ENCODE measurements at places on chromosomes 3 and 15.

DNA sequence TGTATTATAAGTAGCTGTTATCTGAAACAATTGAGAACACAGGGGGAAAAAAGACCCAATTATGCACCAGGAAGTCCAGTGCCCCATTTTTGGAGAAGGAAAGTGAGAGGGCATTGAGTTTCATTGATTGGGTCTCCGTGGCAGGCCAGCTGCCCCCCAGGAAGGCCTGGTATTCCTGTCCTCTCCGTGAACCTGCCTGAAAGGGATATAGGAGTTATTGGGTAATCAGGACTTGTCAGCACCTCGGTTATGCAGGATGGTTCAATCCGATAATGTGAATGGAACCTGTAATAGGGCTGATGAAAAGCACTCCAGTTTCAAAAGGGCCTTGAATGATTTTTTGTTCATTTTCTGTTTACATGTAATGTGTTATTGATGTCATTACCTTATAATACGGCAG, 122.0 kb upstream of the RARB start:
- DNase-seq = no peak

- no peak for DNase-seq
These were observed 34.1 kb downstream of the CCDC191 start for GRCh38 chr3:114022145-114022802.

- no peak for DNase-seq
These were observed 55.0 kb downstream of the TMEM39A start for GRCh38 chr3:119408243-119408950.

DNA sequence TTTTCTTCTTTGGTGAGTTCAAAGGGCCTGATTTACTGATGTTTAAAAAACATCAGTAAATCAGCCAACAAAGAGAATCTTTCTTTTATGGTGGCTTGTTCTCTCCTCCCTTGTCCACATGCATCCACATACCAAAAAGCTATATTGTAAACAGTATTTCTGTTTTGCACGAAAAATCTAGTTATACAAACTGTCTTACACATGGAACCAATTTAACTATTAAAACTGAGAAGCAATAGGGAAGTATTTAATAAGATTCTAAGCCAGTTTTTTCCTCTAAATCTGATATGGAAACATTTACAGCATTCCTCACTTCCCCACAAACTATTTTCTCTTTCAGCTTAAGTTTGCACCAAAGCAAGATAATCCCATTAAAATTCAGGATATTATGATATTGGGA, 110.8 kb upstream of the ICE2 start:
- no peak for DNase-seq

- DNase-seq = no peak
These were observed 40.7 kb downstream of the SERPINI1 start for GRCh38 chr3:167776066-167776685.

DNA sequence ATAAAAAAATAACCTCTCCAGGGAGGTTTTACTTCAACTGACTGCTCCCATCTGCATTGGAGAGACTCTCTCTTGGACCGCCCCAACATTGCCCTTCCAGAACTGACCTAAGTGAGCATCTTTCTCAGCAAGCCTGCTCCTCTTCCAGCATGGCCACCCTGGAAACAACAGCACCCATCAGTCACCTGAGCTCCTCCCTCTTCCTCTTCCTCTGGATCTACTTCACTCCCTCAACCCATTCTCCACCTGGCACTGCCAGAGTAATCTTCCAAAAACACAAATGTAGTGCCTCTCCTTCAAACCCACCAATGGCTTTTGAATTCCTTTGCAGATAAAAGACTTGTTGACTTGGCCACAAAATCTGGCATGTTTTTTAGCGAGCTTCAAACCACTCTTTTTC, 128.8 kb upstream of the NR2F2 start:
- no peak for DNase-seq

- DNase-seq = no peak
These were observed 537 bp upstream of the CSRNP1 start for GRCh38 chr3:39153977-39154279.

- DNase-seq = no peak
These were observed 84.9 kb downstream of the B3GALNT1 start for GRCh38 chr3:161020256-161020655.

DNA sequence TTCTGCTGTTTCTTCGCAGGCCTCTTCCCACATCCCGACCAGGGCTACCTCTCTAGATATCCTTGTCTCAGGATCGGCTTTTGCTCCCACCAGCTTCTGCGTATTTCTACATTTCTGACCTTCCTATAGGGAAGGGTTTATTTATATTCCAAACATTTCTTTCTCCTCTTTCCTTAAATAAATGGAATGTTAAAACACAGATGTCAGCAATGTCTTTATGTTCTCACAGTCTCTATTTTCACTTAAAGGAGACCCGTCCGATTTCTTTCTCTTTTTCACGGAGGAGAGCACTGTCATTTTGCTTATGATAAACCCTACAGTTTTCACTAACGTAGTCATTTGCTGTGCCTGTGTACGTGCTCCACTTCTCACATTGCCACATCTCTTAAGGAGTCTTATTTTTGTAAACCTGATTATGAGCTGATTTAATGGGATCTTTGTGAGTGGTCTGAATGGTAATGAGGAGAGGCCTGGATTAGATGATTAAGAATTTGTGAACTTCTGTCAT, 630 bp downstream of the KIF15 start:
- no peak for DNase-seq

DNA sequence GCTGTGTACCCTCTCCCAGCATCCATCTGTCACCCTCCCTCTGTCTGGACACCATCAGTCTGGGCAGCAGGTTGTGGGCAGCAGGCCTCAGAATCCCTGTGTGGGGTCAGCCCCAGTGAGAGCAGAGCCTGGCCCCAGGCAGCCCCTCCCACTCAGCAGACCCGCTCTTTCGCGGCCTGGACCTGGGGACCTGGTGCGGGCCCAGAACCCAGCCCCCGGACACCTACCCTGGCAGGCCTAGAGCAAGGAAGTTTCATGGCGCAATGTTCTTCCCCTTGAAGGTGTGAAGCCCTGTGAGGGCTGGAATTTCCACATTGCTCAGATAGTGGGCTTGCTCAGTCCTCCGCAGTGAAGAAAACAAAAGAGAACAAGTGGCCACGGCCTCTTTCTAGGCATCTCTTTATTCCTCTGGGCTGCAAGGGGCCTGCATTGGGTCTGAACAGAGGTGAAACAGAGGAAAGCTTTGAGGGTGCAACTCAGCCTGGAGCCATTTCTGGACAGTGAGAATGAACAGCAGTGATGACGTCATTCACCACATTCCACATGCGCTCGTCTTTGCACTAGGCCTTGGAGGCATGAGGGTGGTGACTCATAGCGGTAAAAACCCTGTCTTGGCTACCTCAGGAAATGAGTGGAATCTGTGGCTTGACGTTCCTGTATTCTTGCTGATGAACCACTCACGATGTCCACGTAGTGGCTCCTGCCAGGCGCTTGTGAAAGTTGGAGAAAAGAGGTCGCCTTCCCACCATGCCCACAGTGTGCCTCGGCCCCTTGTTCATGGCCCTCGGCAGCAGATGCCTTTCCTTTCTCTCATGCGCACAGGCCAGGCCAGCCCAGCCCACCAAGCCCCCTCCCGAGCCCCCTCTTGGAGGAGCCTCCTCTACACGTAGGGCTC, 66.1 kb downstream of the SLC30A4 start:
- DNase-seq = peak; percentile 31

- DNase-seq = no peak
These were observed 8.2 kb downstream of the TPM1 start for GRCh38 chr15:63050731-63051155.

- DNase-seq = no peak
These were observed 14.4 kb downstream of the ABHD17C start for GRCh38 chr15:80709542-80709941.

GRCh38 chr3:56974247-56974930, 86.1 kb upstream of the SPATA12 start:
- DNase-seq = no peak

DNA sequence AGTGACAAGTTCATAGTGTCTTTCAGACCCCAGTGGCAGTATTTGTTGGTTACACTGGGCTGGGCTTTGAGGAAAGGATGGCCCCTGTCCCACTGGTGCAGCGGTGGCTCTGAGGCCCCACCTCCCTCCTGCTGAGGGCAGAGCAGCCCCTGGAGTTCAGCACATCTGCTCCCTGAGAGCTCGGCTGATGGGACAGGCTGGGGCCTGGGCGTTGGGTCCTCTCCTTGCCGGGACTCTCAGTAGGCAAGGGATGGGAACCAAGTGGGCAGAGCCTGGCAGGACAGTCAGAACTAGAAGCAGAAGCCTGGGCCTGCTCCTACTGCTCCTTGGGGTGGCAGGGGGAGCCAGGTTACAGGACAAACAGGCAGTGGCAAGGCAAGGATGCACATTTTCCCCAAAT, 114.5 kb downstream of the NUP210 start:
- DNase-seq = no peak

DNA sequence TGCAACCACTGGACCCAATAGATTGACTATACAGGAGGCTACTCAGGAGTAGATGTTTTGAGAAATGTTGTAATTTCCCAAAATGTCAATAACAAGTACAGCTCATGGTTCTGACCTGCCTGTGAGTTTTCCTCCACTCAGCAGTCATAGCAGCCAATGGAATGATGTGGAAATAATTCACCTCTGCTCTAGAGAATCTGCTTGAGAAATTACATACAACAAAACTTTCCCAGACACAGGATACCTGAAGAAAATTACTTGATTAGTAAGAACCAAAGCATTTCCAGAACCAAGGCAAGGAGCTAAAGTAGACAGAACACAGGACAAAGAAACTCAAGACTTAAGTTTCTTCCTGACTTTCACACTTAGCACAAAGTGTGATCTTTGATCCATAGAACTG, 218.9 kb upstream of the SETMAR start:
- DNase-seq = no peak

DNA sequence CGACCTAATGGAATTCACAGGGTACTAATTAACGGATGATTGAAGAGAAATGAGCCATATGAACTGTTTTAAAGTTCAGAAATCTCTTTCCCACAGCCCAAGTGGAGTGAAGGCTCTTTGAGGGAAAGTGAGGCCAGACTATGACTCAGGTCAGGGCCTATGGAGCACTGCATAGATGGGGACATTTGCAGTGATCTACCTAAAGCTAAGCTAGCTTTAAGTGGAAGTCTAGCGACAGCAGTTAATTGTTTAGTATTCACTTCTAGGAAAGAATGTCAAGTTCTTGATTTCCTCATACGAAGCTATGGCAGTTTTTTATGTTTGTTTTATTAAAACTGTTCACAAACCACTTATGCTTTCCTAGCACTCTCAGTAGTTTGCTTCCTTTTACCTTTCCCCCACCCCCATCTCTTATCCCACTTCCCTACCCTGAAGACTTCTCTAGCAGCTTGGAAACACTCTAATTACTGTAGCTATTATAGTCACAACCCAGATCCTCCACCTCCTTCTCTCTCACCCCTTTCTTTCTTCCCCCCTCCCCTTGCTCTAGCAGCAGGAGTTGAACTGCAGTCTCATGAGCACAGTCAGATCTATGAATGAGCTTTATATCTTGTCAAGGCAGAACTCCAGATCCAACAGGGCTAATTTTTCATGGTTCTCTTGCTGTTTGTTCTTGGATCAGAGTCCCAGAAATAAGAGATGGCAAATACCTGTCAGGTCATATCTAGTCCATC, 6.2 kb downstream of the ZNF609 start:
- DNase-seq = no peak

GRCh38 chr3:179036626-179037300, 34.8 kb downstream of the ZMAT3 start:
- DNase-seq = no peak

DNA sequence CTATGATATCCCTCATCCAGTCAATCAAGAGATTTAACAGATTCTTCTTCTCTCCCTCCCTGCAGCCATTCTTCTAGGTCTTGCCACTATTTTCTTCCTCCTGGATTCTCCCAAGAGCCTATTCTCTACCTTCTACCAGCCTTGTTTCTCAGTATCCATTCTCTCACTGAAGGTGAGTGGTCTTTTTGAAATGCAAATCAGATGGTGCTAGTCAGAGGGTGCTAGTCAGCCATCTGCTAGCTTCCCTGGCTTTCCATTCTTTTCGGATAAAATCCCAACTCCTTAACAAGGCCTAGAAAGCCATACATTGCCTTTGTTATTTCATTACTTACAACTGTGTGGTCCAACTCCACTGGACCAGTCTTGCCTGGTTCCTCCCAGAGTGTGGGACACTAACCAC, 734.3 kb upstream of the CFAP20DC start:
- no peak for DNase-seq

- no peak for DNase-seq
These were observed 214.3 kb upstream of the FEZF2 start for GRCh38 chr3:62587579-62588031.

DNA sequence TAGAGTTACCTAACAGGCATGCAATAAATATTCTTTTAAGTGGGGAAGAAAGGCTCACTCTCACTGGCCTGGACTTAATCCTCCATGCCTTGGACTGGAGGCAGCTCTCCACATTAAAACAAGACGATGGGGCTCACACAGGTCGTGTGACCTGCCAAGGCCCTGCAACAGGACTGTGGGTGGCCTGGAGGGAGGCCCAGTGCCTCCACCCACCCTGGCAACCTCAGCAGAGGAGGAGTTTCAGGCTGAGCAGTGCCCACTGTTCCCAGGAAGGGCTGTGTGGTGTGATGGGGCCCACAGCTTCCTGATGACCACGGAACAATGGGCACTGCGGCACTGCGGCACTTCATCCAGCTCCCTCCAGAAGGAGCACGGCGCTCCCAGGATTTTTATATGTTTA, 5.5 kb downstream of the UROC1 start:
- no peak for DNase-seq

DNA sequence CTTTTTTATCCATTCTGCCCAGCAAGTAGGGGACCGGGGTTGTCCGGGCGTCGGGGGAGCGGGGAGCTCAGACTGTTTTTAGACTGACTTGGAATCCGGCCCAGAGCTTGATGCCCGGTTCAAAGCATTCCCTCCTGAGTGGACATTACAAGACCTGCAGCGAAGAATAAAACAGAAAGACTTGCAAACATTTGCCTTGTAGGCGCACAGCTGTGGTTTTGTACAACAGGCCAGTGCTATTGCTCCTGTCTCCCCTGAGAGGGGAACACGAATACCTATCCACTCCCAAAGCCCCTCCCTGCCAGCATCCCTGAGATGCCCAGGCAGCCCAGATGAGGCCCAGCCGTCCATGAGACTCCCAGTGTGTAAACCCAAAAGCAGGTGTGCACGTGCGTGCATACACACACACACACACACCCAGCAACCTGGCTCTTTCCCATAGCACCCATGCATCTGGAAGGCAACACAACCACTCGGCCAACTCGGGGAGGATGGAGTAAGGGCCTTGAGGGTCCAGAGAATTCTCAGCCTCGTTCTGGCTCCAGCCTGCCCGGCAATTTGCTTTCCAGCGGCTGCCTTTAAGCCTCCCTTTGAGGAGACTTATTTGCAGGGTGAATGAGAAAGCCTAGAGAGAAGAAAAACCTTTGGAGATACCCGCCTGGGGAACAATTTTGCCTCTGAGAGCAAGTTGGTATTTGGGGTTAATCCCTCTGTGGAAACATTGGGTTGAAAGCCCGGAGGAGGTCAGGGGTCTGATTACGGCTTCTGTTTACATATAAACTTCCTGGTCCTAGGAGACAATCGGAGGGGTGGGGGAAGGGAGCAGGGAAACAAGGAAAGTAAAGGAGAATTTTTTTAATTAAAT, 161.0 kb upstream of the HES1 start:
- no peak for DNase-seq

Data from activated T-cell treated with anti-CD3 and anti-CD28 coated beads for 4 hours (primary cell).